T-helper 17 cell (primary cell): ENCODE measurements at places on chromosomes 6 and 20.

- DNase-seq: no peak
Observed at GRCh38 chr20:11337361-11338130, 580.1 kb upstream of the BTBD3 start.

- no peak for DNase-seq
Observed at GRCh38 chr20:24332956-24333355, 136.5 kb upstream of the SYNDIG1 start.

DNA sequence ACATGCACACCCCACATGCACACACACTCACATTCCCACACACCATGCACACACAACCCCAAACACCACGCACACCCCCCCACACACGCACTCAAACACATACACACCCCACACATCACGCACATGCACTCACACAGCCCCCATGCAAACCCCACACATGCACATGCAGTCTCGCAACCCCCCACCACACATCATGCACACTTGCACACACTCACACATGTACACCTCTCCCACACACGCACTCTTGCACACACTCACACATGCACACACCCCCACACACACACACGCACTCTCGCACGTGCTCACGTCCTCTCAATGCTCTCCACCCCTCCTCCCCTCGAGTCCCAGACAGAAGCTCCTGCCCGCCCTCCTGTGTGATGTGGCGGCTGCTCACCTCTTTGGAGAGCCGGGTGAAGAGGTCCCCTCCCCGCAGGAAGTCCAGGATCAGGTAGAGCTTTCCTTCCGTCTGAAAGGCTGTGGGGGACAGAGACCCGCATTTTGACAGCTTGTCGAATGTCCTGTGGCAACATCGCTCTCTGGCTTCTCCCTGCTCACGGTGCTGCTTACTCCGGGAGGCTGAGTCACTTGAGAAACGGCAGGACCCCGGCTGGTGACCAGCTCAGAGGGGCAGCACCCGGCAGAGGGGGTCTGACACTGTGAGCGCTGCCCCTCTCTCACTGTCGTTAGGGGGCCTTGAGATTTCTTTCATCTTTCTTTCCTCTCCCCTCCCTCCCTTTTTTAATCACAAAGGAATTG, 78.5 kb downstream of the RAMACL start:
- DNase-seq: no peak

DNA sequence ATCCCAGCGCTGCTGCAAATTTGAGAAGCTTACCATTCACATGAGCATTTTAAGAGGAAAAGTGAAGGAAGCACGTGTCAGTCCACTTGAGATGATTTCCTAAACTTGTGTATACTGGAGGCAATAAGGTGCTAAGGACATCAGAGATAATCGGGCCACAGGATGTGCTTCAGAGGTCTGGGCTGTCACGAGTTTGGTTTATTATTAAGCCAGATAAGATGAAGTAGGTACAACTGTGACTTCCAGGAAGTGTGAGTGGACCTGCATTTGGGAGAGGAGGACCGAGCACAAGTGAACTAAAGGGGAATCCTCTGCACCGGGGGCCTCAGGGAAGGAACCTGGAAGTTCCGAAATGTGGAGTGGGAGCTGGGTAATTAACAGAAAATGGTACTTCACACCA, 1.4 kb downstream of the SAMD5 start:
- DNase-seq: no peak

GRCh38 chr20:10312111-10312510, 93.5 kb downstream of the SNAP25 start:
- no peak for DNase-seq

GRCh38 chr20:53136473-53136872, 164.3 kb downstream of the TSHZ2 start:
- DNase-seq: no peak

- no peak for DNase-seq
Observed at GRCh38 chr20:63542696-63543095, 4.9 kb downstream of the SRMS start.

GRCh38 chr6:35021004-35021403, 120.1 kb downstream of the TCP11 start:
- no peak for DNase-seq

- DNase-seq: no peak
Observed at GRCh38 chr6:20751293-20751935, 217.2 kb downstream of the CDKAL1 start.

DNA sequence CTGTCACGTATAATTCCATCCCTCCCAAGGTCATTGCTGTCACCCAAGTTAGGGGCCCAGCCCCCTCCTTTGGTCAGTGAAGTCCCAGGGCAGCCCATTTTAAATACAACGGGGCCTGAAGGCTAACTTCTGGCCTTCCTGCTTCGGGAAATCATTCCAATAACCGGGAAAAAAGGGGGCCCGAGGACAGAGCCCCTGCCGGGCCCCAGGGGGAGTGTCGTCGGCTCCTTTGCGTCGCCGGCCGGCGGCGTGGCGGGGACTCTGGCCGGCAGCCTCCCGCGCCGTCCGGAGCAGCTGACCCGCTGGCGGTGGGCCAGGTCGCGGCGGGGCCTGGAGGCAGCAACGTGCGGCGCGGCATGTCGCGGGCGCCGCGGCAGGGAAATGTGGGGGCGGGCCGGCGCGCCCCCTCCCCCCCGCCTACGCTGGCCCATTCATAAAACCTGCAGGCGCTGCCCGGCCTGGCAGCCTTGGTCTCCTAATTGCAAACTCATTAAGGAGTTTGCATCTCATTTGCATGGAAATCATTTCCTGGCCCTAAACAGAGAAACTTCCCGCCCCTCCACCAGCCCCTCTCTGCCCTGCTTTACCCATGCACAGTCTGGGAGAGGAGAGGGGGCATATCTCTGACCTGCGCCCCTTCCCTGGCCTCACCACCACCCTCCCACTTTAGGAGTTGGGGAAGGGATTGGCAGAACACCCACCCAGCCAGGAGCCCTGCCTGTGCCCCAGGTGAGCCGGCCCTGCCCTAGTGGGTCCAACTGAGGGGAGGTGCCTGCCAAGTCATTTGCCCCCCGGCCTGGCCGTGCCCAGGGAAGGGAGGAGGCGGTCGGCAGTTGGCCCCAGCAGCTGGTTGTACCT, 50.7 kb downstream of the MRPL14 start:
- no peak for DNase-seq
